ENCODE measurements at places on chromosomes 5 and 9.

DNA sequence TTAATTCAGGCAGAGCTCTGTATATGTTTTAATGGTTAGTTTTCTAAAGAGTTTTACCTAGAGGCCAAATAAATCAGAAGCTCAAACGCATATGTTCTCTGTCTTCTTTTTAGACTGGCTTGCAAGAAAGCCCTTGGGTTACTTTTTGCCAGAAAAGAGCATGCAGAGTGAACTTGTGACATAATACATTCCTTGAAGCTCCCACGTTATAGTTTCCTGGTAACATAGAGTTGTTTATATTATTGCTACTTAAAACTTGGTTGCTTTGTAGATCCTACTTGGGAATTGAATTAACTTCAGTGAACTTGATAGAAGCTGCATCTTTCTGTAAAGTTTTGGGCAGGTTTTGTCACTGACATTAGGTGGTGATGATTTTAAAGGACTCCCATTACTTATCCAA is 102.9 kb downstream of the C9orf152 start:
- DNase-seq, result no peak

- DNase-seq, result peak; percentile 9
Observed at GRCh38 chr5:36657563-36657995, 51.2 kb downstream of the SLC1A3 start.

DNA sequence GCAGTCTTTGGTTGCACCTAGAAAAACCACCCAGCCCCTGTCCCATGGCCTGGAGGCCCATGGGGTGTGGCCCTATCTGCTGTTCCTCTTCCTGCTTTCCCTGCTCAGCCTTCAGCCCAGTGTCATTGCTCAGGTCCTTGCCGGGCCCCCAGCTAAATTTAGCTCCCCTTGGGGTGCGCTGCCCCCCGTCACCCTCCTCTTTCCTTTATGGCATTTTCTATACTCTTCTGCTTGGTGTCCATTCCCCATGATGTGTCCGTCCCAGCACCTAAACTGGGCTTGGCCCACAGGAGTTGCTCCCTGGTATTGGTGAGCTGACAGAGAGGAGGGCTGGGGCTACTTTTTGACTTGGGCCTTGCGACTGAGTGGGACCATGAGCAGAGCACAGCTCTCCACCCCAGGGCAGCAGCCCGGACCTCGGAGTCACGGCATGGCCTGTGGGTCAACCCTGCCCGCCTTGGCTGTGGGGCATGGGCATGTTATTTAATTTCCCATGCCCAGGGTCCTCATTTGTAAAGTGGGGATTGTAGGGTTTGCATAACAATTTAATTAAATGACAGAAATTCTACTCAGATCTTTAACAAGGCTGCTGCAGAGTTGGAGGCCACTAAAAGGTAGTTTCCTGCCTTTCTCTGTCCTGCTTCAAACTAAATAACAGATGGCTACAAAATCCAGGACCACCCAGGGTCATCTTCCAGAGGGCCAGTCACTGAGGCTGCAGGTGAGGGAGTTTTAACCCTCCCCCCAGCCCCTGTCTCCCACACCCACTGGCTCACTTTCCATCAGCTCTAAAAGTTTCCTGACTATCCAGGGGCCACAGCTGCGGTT is 98.2 kb downstream of the DAP start:
- DNase-seq, result no peak

GRCh38 chr5:64144425-64145215 is 21.0 kb upstream of the RNF180 start:
- DNase-seq, result no peak

DNA sequence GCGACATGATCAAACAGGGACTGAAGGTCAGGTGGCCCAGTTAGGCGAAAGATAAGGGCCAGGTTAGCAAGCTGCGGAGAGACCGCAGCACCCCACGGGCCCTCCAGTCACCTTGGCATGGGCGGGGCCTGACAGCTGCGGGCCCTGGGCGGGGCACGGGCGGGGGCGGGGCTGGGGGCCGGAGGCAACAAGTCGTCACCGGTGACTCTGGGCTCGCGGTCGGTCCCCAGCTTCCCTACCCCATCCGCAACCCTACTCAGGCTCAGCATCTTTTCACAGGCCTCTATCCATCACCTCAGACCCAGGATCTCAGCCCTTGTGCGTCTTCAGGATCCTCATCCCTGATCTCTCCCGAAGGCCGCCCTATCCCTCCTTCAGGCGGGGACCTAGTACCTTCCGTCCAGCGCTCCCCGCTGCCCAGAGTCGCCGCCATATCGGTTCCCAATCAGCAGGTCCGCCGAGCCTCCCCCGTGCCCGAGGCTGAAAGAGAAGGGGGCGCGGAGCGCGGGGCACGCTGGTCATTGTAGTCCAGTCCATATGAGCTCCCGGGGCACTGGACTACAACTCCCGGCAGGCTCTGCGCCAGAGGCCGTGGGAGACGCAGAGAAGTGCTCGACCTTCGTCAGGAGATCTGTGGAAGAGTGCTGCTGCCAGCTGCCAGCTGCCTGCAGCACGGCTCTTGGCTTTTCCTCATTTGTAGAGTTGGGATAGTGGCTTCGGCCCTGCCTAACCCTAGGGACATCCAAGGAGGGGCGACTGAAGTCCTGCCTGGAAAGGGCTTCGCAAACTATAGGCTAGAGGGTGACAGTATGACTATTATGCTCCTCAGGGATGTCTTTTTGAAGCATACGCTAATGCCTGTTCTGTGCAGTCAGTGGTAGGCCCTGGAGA is at the start of gene DNAJC18:
TSS of gene DNAJC18 (minus strand) at position 513 of the 891 bp plus-strand sequence. CDS start at position 433, 80 bp downstream.
- peak; percentile 96 for DNase-seq

DNA sequence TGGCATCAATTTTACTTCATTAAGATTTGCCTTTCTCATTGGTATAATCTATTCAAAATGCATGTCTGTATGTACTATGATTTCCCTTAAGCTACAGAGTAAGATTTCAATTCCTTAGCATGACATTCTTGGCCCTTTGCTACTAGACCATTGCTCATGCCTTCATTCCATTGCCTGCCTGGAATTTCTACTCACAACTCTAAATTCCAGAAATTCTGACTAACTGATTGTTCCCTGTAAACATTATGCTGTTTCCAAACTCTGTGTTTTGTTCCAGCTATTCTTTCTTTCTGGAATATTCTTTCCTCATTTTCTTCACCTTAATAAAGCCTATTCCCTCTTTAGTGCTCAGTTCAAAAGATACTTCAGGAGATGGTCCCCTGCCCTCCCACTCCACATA is 568.8 kb upstream of the SEMA6A start:
- no peak for DNase-seq

DNA sequence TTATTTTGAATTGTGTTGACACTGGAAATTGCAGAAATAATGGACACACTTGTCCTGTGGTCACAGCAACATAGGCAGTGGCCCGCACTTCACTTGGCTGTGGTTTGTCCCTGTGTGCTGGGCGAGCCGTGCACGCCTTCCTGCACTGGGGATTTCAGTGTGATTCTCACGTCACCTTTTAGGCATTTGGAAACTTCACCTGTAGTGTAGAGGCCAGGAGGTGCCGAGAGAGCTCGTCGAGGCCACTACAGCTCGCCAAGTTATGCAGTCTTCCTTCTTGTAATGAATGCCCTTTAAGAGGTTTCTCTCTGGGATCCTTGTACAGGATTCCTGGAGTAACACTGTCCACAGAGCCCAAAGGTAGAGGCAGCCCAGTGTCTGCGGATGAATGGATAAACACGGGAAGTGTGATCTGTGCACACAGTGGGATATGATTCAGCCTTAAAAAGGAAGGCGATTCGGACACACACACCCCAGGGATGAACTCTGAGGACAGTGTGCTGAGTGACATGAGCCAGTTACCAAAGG is 14.7 kb downstream of the TRAF2 start:
- DNase-seq, result no peak

Data from cerebellar cortex (tissue), 1 donor.